Epithelial cell of proximal tubule (primary cell): ENCODE measurements at places on chromosomes 5 and 9. TPM values are rescaled to one million over a fixed set of nuclear protein-coding genes. Genes with fewer than 3 reads are reported as not detected.

DNA sequence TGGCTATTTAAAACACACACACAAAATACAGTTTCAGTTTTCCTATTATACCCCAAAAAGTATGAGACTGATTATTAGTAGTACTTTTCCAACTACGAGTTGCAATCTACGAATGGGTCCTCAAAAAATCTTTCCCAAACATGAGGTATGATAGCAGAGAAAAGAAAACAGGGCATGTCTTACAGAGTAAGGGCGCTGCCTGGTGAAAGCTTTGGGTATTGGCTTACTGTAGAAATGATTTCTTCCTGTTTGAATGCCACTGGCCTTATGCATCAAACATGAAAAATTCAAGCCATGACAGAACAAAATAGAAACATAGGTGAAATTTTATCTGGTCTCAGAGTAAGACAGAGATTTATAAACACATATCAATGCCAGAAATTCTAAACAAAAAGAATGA lies 448.0 kb downstream of the SPOCK1 start:
- DNase-seq, result no peak

OMD gene
- not detected in 2 replicates for total RNA-seq

CDO1 gene
- total RNA-seq, result 1.7 and 2.1 TPM in 2 replicates

VAV2 gene
- total RNA-seq, result 18.5 and 18.7 TPM in 2 replicates

- peak; percentile 25 for DNase-seq
Measured at GRCh38 chr9:114037961-114038723, 40.0 kb downstream of the AMBP start.

- no peak for DNase-seq
Measured at GRCh38 chr5:178198706-178199105, 5.6 kb upstream of the HNRNPAB start.

DNA sequence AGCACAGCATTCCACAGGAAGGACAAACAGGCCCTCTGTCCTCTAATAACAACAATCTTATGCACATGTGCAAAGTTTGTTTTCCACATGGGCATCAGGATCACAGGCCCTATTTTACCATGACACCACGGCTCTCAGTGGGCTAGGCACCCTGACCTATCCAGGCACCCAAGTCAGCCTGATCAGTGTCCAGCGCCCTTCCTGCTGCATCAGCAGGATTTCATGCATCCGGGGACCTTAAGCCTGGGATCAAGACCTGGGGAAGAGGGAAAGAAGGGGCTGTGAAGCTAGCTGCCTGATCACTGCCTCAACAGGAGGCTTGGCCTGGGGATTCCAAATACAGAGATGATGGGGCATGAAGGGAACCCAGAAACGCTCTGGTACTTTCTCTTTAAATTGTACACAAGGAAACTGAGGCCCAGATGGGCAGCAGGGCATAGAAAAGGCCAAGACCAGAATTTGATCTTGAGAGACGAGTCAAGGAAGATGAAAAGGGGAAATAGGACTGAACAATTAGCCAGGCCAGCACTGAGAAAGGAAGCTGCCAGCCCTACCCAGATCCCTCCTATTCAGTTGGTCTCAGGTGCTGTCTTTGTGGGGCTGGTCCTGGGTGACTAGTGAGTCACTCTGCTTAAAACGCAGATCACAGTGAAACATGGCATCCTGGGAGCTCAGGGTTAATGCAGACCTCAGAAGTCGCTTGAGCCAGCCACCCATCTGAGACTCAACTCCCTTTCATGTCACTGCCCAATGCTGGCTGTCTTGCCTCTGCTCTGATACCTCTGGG lies 57.9 kb downstream of the SHB start:
- no peak for DNase-seq

C8G gene
- not detected in 2 replicates for total RNA-seq

DNA sequence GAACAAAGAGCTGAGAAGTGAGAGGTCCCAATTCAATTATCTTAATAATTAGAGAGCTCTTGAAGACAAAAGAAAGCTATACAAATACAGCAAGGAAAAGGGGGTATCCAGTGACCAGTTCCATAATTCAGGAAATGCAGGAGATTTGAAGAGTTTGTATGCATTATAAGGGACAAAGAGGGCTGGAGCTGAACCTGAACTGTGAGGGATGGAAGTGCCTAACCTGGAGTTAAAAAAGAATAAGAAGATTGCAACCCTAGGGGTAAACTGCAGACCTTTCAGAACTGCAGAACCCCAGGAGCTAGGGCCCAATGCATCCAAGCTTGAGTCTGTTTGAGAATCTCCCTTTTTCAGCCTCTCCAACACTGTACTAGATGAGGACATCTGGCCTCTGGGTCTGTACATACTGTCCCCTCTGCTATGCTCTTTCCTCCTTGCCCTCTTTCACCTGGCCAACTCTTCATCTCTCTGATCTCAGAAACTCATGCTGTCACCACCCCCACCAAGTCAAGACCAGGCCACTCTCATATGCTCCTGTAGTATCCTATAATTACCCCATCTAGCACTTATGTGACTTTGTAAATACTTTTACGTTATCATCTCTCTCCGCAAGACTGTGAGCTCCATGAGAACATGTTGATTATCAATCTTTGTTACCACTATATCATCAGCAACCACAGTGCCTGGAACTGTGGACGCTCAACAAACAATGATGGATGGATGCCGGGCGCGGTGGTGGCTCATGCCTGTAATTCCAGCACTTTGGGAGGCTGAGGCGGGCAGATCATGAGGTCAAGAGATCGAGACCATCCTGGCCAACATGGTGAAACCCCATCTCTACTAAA lies 6.6 kb upstream of the PRKACG start:
- DNase-seq, result no peak

DNA sequence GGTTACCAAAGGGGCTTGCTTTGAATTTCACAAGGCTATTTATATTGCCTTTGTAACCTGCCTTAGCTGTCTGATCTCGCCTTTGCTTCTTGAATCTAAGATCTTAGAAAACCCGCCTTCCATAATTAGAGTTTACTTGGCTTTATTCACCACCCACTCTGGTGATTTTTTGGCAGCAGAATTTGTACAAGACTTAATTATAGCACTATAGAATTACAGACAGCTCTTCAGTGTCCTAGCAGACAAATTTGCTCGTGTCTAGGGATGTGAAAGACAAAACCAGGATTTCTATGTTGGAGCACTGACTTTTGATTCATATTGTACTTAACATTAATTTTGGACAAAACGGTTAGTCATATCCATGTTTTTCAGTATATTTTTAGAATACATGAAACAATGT lies 306.6 kb downstream of the ADGRV1 start:
- DNase-seq, result no peak

DNA sequence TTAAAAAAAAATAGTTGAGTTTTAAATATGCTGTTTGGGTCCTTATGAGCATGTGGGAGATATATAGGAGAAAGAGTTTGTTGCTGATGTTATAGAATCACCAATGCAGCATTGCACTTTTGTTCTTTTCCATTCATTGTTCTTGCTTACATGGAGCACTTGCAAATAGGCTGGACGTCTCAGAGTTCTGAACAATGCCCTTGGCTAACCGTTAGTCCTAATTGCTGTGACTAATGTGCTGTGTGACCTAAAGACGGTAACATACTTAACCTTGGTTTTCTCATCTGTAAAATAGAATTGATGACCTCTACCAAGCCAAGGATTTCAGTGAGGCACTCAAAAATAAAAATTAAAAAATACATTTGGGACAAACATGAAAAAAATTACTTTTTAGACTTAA lies 29.8 kb downstream of the PIK3R1 start:
- DNase-seq, result no peak

- DNase-seq, result no peak
Measured at GRCh38 chr9:78574354-78575045, 277.6 kb downstream of the PSAT1 start.

DOCK2 gene
- 18.4 and 30.4 TPM in 2 replicates for total RNA-seq

DNA sequence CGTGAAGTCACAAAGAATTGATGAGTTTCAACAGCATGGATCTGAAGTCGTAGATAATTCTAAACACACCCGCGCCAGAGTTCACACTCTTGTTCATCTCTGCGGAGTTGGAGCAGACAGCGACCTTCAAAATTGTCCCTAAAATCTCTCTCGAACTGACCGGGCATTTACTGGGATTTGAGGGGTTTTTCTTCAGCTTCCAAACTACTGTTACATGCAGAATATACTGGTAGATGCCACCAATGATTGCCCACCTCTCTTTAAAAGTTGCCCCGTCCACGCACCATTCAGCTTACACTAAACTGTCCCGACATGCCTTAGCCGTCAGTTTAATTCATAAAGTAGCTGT lies 5.2 kb upstream of the ISL1 start:
- DNase-seq, result no peak

GRCh38 chr5:139395844-139396640 lies 1.1 kb upstream of the PROB1 start:
- DNase-seq, result no peak

GRCh38 chr5:89844548-89844947 lies 565.0 kb downstream of the CETN3 start:
- DNase-seq, result no peak

DNA sequence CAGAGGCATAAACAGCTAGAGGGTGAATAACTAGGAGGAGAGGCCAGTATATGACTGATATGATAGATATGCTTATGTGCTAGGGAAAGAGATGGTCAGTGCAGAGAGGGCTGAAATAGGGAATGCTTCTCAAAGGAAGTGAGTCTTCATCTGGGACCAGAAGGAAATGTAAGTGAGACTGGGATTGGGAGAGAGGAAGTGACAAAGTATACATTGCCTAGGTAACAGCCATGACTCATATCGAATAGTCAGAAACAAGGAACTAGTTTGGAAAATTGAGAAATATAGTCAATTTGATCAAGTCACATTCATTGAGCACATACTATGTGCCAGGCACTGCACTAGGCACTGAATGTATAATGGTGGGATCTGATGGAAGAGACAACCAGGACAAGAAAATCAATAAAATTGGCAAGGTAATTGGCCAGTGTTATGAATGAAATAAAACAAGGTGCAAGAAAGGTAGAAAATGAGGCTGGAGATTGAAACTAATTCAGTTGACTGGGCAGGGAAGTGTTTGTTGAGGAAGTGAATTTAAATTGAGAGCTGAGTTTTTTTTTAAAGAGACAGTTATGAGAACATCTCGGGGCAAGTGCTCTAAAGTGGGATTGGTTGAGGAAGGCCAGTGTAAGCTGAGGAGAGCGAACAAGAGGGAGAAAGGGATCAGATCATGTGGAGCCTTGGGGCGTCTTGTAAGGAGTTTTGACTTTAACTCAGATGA lies 4.3 kb downstream of the ERAP2 start:
- DNase-seq, result no peak

DNA sequence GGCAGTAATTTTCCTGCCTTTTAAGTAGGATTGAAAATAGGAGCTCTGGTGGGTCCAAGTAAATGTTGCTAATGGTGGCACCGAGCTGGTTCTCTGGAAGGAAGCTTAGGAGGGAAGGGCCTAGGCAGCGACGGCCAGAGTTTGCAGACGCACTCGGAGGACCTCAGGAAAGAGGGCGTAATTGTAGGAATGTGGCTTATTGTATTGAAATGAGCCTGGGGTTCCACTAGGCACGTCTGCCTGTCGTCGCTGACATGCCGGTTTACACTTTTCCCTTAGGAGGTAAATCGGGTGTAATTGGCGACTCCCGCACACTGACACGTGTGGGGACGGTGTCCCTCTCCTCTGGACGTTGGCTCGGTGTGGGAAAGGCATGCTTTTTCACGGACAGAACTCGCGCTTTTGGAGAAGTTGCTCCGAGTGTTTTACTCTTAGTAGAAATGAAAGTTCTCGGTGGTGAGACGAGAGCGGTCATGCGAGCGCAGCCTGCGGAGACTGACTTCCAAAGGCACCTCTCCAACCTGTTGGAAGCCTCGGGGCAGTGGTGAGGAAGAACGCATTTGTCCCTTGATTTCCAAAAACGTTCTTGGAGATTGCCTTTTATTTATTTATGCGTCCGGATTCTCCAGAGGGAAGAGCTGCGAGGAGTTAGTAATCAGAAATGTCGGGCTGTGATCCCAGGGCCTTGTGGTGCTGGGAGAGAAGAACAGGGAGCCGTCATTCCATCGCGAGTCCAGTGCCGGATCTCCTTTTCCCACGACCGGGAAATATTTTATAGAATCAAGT lies 1.3 kb downstream of the NR4A3 start:
- no peak for DNase-seq

PCDH12 gene
- total RNA-seq, result under 0.01 TPM in 2 replicates

DNA sequence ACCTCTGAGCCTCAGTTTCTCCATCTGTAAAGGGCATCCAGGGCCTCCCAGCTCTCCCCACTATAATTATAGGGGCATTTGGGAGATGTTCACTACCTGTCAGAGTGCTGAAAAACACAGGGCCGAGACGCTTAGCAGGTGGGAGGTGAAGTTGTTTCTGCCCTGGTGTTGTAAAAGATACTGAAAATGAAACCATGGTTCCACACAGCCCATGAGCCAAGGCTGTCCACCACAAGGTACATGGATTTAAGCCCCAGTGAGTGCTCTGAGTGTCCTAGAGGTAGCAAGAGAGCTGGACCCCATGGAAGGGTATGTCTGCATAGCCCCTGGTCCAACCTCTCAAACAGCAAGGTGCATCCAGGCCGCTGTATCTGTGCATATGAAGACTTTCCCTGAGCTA lies 137.5 kb downstream of the C5orf15 start:
- no peak for DNase-seq

DNA sequence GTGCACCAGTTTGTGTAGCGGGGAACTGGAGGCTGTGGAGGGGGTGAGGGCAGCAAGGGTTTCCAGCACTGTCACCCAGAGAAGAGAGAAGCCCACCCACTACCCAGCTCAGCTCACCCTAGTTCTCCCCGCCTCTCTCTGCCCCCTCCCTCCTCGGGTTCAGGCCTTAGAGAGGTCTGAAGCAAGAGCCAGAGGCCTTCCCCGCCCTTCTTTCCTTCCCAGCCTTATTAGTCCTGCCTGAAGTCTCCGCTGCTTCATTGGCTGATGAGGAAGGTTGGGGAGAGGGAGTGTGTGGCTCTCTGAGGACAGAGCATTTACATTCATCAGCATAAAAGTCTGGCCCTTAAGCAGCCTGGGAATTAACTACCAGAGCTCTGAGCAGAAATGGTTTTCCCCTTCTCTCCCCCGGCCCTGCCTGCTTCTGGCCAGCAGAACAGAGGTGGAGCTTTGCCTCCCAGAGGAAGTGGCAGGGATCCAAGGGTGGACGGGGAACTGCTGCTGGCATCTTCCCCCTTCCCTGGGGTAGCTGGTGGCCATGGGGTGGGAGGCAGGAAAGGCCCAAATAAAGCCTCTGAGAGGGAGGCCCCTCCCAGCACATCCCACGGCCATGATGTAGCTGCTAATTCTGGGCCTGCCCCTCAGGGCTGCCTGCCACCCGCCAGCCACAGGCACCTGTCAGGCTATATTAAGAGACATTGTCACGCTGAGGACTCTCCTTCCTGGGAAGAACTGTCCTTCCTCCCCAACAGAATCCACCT lies 4.1 kb downstream of the DNAJB5 start:
- DNase-seq, result no peak

- peak; percentile 94 for DNase-seq
Measured at GRCh38 chr5:157384971-157385709, 74.9 kb upstream of the NIPAL4 start.
